ENCODE measurements at places on chromosomes 6 and 20. TPM values are rescaled to one million over a fixed set of nuclear protein-coding genes. Genes with fewer than 3 reads are reported as not detected.
A peak's percentile ranks its signal among the peaks of the same experiment; 100 is the strongest.

SALL4 gene
- total RNA-seq: 12.7 TPM

DPM1 gene
- 85.0 TPM for total RNA-seq

BNIP5 gene
- total RNA-seq: 29.1 TPM

DPPA5 gene
- not detected for total RNA-seq

TNFRSF6B gene
- total RNA-seq: 3.3 TPM

POLR1H gene
- total RNA-seq: 20.9 TPM

CYP21A2 gene
- total RNA-seq: 0.12 TPM

- H3K27me3 ChIP-seq: no peaks in the 10 kb centered on the region
- H3K4me1 ChIP-seq: no peaks in the 10 kb centered on the region
- H3K27ac ChIP-seq: no peak overlapping the region
- no peaks in the 10 kb centered on the region for H3K36me3 ChIP-seq
- no peak overlapping the region for H3K4me3 ChIP-seq
Measured at GRCh38 chr20:21020659-21021471, 85.3 kb downstream of the LINC00237 start.

DNA sequence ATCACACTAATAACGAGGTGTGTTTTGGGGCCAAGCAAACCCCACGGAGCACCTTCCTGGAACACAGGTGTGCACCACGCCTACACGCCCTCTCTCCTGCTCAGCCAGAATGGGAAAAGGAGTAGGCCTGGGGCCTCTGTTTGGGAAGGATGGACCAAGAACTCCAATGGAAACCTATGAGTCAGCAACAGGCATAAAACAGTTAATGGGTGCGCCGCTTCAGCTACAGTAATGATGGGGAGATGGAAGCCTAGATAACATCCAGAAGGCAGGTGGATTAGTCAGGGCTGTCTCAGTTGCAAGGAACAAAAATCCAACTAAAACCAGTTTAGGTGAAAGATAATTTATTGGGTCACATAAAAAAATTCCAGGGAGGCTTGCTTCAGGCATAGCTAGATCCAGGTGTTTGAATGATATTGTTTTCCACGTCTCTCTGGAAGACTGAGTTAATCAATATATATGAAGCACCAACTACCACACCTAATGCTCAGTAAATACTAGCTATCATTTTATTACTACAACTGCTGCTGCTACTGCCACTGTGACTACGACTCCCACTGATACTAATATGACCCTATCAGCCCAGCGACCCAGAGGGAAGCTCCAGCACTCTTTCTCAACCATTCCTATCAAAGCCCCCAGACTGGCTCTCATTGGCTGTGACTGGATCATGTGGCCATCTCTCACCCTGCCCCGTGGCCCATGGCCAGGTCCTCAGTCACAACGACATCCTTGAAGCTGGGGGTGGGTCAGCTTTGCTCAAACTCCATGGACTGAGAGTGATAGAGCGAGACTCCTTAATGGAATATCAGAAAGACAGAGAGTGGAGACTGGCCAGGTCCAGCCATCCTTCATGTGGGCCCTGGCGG, 155.2 kb upstream of the PTPN1 start:
- H3K27ac ChIP-seq: peak overlapping the region; percentile 31
- no peaks in the 10 kb centered on the region for H3K27me3 ChIP-seq
- H3K4me1 ChIP-seq: no peaks in the 10 kb centered on the region
- H3K36me3 ChIP-seq: no peaks in the 10 kb centered on the region

GRCh38 chr20:44264287-44264686, 17.2 kb downstream of the GDAP1L1 start:
- no peaks in the 10 kb centered on the region for H3K27me3 ChIP-seq
- H3K27ac ChIP-seq: no peak overlapping the region
- no peak overlapping the region for H3K4me3 ChIP-seq
- DNase-seq: peak; percentile 19

GRCh38 chr20:19462491-19462890, 250.0 kb downstream of the SLC24A3 start:
- DNase-seq: no peak
- H3K36me3 ChIP-seq: no peaks in the 10 kb centered on the region
- no peak overlapping the region for H3K27ac ChIP-seq
- H3K4me3 ChIP-seq: no peak overlapping the region
- no peaks in the 10 kb centered on the region for H3K4me1 ChIP-seq

GRCh38 chr6:105184921-105185320, 5.1 kb upstream of the POPDC3 start:
- H3K27ac ChIP-seq: no peak overlapping the region
- no peaks in the 10 kb centered on the region for H3K4me1 ChIP-seq
- H3K4me3 ChIP-seq: no peak overlapping the region
- no peak for DNase-seq
- peaks cover 14% of the 10 kb centered on the region for H3K27me3 ChIP-seq

DNA sequence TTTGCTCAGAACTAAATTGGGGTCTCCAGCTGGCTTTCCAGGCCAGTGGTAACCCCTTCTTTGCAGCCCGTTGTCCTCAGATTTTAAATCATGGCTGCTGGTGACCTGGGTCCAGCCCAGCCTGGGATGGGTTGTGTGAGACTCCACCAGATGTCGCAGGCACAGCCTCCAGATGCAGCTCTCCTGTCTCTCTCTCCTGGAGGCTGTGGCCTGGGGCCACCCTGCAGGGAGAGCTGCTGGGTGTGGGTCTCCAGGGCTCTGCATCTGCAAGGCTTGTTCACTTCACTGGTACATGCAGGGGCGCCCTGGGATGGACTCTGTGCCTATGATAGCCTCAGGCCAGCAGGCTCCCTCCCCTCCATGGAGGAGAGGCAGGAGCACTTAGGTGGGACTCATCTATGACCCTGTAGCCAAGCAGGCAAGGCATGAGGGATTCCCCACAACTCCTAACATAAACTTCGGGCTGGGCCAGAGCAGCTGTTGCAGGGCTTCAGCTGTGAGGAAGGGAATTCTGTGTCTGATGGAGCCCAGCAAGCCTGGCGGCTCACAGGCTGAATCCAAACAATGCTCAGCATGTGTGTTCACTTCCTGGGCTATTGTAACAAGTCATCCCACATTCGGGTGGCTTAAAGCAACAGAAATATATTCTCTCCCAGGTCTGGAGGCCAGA, 94.7 kb upstream of the NXT1 start:
- no peak overlapping the region for H3K27ac ChIP-seq
- H3K36me3 ChIP-seq: no peaks in the 10 kb centered on the region
- DNase-seq: no peak
- H3K4me1 ChIP-seq: peaks cover 9% of the 10 kb centered on the region
- no peaks in the 10 kb centered on the region for H3K27me3 ChIP-seq

DNA sequence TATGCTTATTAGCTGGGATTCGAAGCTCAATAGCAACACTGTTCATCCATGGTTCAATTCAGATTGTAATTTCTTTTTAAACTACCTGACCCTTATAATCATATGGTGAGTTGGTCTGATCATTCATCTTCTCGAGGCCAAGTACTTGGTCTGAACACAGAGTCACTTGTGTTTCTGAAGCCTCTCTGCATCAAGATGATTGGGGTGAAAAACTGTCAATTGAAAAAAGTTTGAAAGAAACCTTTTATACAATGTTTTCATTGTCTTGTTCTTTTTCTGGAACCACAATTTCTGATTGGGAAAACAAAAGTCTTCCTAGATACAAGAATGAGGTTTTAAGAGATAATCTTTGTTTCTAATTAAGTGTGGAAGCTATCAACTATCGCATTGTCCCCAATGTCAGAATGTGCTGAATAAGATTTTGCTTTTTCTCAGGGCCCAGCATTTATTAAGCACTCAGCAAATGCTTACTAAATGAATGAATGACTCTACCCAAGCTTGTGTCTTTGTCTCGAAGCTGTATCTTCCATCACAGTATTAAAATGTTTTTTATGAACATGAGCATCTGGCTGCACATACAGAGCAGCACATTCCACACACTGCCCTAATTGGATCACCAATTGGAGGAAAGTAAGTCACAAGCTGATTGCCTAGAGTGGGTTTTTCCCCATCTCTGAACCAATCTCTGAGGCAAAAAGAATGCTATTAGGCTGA, 45.0 kb upstream of the MOXD1 start:
- H3K36me3 ChIP-seq: no peaks in the 10 kb centered on the region
- H3K27ac ChIP-seq: no peak overlapping the region
- no peaks in the 10 kb centered on the region for H3K4me1 ChIP-seq
- H3K4me3 ChIP-seq: no peak overlapping the region
- H3K27me3 ChIP-seq: no peaks in the 10 kb centered on the region

- no peaks in the 10 kb centered on the region for H3K4me1 ChIP-seq
- H3K27ac ChIP-seq: no peak overlapping the region
Measured at GRCh38 chr6:129031051-129031599, 148.2 kb downstream of the LAMA2 start.

DNA sequence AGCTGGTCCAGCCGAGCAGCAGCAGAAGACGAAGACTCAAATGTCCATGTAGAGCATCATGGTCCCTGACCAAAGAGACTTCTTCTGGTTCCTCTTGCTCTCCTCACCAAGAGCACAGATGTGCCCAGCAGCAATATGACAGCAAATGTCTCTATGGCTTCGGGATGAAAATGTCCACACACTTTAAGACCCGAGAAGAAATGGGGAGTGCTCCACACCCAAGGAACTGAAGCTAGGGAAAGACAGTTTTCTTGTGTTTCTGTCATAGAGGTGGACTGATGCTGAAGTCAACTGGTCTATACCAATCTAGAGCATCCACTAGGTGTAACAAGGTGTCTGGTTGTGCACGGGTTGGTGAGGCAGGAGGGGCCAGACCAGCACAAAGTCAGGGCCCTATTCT, 4.5 kb upstream of the CPNE1 start:
- H3K27ac ChIP-seq: no peak overlapping the region
- H3K4me3 ChIP-seq: no peak overlapping the region
- H3K4me1 ChIP-seq: no peaks in the 10 kb centered on the region
- H3K36me3 ChIP-seq: no peaks in the 10 kb centered on the region

DNA sequence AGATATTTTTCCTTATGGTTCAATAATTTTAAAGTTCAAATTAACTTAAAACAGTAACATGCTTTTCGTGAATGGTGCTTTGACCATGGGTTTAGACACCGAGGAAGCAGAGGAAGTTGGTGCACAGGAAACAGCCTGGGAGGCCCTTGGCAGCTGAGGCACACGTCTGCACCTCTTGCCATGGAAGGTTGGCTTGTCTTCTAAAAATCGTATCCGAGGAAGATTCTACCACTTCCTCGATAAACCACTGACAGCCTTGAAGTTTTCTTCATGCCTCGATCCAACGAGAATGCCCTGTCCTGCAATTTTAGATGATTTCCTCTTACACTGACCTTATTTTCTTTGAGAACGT, 12.2 kb downstream of the DLL1 start:
- no peaks in the 10 kb centered on the region for H3K4me1 ChIP-seq
- DNase-seq: no peak
- H3K36me3 ChIP-seq: no peaks in the 10 kb centered on the region
- no peak overlapping the region for H3K27ac ChIP-seq
- no peaks in the 10 kb centered on the region for H3K27me3 ChIP-seq
- H3K4me3 ChIP-seq: no peak overlapping the region

DNA sequence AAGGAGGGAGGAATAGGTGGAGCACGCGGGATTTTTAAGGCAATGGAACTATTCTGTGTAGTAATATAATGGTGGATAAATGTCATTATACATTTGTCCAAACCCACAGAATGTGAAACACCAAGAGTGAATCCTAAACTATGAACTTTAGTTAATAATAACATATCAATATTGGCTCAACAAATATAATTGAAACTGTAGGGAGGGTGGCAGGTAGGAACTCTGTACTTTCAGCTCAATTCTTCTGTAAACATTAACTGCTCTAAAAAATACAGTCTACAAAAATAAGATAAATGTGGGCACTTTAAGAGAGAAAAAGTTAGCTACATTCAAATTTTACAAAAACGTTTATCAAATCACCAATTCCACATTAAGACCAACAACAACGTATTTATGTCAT, 136.7 kb upstream of the RUNX2 start:
- no peaks in the 10 kb centered on the region for H3K27me3 ChIP-seq
- no peak for DNase-seq
- H3K4me1 ChIP-seq: no peaks in the 10 kb centered on the region
- no peak overlapping the region for H3K27ac ChIP-seq

- no peaks in the 10 kb centered on the region for H3K27me3 ChIP-seq
- H3K27ac ChIP-seq: no peak overlapping the region
- DNase-seq: no peak
Measured at GRCh38 chr6:36142971-36143838, 12.9 kb downstream of the MAPK13 start.

- no peaks in the 10 kb centered on the region for H3K27me3 ChIP-seq
- DNase-seq: no peak
- no peak overlapping the region for H3K4me3 ChIP-seq
- H3K4me1 ChIP-seq: no peaks in the 10 kb centered on the region
- no peak overlapping the region for H3K27ac ChIP-seq
Measured at GRCh38 chr6:89205819-89206218, 11.3 kb downstream of the GABRR1 start.

DNA sequence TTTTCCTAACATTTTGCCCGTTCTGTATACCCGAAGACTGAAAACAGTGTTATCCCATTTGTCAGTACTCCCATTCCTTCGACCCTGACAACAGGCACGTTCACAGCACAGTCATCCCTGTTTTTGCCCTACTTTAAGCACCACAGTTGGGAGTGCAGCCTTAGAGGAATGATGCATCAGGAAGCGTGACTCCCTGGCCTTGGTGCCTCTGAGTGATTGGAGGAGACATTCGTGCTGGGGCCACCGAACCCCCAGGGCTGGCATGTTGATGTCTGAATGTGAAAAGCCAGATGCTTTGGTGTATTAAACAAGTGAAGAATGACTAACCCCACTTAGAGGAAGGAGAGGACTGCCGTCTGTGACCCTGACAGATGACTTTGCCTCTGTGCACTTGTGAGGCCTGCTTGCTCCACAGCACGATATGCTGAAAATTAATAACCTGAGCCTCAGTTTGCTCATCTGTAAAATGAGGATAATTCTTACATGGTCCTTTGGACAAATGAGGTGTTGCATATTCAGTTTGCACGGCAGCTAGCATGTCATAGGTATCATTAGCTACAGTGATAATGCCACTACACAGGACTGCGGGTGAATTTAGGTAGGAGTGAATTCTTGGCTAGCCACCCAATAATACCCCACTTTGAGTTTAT, 36.0 kb downstream of the STK35 start:
- no peak for DNase-seq
- no peaks in the 10 kb centered on the region for H3K27me3 ChIP-seq
- H3K4me1 ChIP-seq: peaks cover 10% of the 10 kb centered on the region
- H3K4me3 ChIP-seq: no peak overlapping the region
- no peak overlapping the region for H3K27ac ChIP-seq
- H3K36me3 ChIP-seq: no peaks in the 10 kb centered on the region

- no peak overlapping the region for H3K4me3 ChIP-seq
- peaks cover 6% of the 10 kb centered on the region for H3K4me1 ChIP-seq
- H3K27ac ChIP-seq: no peak overlapping the region
- DNase-seq: no peak
- no peaks in the 10 kb centered on the region for H3K36me3 ChIP-seq
Measured at GRCh38 chr6:4302524-4302923, 167.1 kb upstream of the ECI2 start.

- DNase-seq: no peak
- H3K27ac ChIP-seq: no peak overlapping the region
- peaks cover 36% of the 10 kb centered on the region for H3K4me1 ChIP-seq
- H3K4me3 ChIP-seq: no peak overlapping the region
- H3K27me3 ChIP-seq: no peaks in the 10 kb centered on the region
Measured at GRCh38 chr6:52554684-52555280, 22.1 kb downstream of the TRAM2 start.

Data from hepatocyte (in vitro differentiated cells).